ENCODE measurements at places on chromosomes 12 and 14.

GRCh38 chr12:53757101-53757770 is 5.5 kb upstream of the CISTR start:
- DNase-seq, result peak; percentile 28

- DNase-seq, result no peak
These were observed 13.3 kb downstream of the DICER1 start for GRCh38 chr14:95143808-95144620.

GRCh38 chr14:106141242-106142220 is 615.1 kb downstream of the TMEM121 start:
- DNase-seq, result no peak

GRCh38 chr12:130633771-130634170 is 82.3 kb downstream of the RIMBP2 start:
- peak; percentile 96 for DNase-seq

DNA sequence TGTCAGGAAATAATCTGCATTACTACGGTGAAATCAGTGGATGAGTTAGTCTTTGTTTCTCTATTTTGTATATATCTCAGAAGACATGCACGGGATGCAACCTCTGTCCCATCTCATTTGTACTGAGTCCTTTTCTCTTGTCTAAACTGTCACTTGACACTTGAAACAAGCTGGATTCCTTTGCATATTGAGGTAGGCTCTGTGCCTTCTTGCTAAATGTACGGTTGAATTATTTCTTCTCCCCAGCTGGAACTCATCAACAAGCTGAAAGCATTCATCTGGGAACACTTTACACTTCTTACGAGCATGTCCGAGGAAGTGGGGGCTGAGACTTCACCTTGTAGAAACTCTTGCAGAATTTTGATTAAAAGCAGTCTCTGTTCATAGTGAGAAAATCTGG is 119.5 kb downstream of the VEZT start:
- no peak for DNase-seq

DNA sequence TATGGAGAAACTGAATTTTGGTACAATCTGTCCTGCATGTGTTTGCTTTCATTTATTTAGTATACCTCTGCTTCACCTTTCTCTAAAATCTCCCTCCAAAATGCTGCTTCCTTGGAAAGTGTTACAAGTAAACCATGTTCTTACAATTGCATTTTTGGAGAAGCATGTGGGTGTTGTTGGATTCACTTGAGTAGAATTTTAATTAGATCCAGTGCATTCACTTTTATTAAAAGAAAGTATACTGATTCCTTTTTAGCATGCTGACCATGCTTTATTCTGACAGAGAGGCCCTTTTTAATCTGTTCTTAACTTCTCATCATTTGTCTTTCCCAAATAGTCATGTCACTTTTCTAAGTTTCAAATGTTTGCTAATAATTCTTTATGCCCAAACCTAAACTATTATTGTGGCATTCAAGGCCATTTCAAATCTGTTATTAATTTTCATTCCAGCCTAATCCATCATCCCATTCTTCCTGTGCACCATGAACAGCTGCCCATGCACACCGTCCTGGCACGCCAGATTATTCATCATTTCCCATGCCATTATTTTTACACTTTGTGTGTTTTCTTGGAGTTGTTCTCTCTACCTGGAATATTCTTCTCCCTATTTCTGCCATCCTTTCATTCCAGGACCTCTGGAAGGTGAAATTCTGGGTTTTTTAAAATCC is 90.7 kb downstream of the METTL25 start:
- DNase-seq, result no peak

GRCh38 chr12:91836264-91836663 is 309.4 kb downstream of the BTG1 start:
- no peak for DNase-seq

- no peak for DNase-seq
These were observed 313.5 kb upstream of the KITLG start for GRCh38 chr12:88893801-88894200.

Data from COR-L47 (cell line).